ENCODE measurements at places on chromosomes 2 and 18. TPM values are rescaled to one million over a fixed set of nuclear protein-coding genes. Genes with fewer than 3 reads are reported as not detected.

GRCh38 chr2:149768320-149768799 is 180.8 kb upstream of the MMADHC start:
- no peak for DNase-seq

DNA sequence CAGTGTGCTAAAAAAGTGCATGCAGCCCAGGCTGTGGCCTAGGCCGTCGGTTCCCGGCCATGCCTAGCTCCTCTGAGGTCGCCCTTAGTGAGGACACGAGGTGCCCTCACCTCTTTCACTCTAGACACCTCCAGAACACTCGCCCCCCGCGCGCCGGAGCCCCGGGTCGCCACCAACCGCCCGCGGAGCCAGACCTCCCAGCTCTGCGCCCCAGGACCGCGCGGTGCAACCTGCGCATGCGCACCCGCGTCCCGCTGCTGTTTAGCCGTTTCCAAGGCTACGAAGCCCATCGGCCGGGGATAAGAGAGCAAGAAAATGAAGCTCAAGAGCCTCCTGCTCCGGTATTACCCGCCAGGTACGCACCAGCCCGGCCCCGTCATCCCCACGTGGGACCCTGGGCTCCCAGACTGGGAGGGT is at the start of gene DAW1:
DAW1 (plus strand) TSS at position 257 of the 417 bp plus-strand sequence; CDS start at position 316, 59 bp downstream.
- no peak for DNase-seq

IL1F10 gene
- not detected for polyA plus RNA-seq

DNA sequence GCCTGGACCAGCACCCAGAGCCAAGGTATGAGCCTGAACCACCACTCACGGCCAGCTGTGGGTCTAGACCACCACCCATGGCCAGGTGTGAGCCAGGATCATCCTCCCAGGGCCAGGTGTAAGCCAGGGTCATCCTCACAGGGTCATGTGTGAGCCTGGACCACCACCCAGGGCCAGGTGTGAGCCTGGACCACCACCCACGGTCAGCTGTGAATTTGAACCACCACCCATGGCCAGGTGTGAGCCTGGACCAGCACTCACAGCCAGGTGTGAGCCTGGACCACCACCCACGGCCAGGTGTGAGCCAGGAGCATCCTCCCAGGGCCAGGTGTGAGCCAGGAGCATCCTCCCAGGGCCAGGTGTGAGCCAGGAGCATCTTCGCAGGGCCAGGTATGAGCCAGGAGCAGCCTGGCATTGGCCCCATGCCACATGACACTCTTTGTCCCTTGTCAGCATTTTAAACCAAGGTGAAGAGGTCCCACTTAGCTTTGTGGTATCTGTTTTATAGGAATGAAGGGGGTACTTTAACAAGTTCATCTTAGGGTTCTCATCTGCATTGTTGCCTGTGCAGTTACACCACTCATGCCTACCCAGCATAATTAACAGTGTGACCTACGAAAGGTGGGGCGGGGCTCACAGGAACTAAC is 71.2 kb downstream of the AGAP1 start:
- DNase-seq = no peak

DNA sequence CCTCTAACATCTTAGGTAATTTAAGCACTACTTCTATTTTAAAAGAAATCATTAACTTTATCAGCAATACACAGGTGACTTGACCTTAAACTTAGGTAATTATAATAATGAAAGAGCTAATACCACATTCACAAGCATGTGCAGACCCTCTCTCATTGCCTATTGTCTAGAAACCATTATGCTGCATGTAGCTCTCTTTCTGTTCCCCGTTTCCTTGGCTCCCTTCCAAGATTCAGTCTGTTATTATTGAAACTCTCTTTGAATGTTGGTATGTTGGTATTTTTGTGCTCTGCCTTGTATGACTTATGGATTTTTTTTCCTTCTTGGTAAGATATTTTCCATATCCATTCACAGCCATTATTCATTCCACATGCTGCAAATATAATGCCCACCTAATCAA is 201.2 kb downstream of the CDCA7 start:
- no peak for DNase-seq

GRCh38 chr2:60819155-60819862 is 62.1 kb upstream of the REL start:
- DNase-seq = no peak

GRCh38 chr2:240338274-240338673 is 97.2 kb upstream of the GPC1 start:
- DNase-seq = no peak

GALNT5 gene
- 3.2 TPM for polyA plus RNA-seq

- DNase-seq = no peak
Measured at GRCh38 chr2:24840164-24840869, 47.1 kb downstream of the CENPO start.

All from A549 (cell line).